ENCODE measurements at places on chromosomes 5 and 9.

- DNase-seq = no peak
Observed at GRCh38 chr5:161311146-161311708, 235.3 kb downstream of the GABRB2 start.

- no peak for DNase-seq
Observed at GRCh38 chr5:135251093-135251492, 147.9 kb downstream of the MACROH2A1 start.

DNA sequence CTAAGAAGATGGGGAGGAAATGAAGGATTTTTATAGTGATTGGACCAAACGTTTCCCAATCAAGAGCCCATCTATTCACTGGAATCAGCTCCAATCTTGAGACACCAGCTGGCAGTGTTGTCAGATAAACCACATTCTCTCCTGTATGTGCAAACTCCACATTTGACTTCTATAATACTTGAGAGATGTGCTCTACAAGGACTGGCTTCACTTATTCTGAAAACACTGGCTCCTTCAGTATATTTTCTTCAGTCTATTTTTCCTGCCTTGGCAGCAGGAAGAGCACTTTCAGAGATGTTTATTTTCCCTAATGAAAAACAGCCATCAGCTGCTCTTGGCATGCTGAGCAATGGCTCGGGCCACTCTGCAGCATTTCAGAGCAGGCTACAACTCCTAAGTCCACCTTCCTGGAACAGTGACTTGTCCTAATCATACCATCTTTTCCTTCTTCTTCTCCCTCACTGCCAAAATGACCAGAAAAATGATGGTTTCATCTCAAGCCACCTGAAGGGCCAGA lies 96.9 kb upstream of the FSTL4 start:
- DNase-seq = no peak

DNA sequence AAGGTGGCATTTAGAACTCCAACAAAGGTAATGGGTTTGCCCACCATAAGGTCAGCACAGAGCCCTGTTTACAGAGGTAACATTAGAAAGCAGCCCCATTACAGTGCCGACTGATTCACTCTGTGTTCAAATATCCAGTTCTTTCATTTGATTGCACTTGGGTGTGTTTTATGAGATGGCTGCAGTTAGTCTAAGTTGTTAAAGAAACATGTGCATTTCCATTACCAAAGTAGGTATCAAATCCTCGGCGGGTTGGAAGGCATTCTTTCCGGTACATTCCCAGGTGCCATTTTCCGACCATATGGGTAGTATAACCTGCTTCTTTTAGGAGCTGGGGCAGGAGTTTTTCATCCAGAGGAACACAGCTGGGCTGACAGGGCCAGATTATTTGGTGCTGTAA lies 16.3 kb downstream of the ARSB start:
- no peak for DNase-seq

- DNase-seq = no peak
Observed at GRCh38 chr9:87683751-87684626, 41.9 kb upstream of the CTSL start.

GRCh38 chr9:133461975-133462374 lies 2.2 kb downstream of the CACFD1 start:
- no peak for DNase-seq

DNA sequence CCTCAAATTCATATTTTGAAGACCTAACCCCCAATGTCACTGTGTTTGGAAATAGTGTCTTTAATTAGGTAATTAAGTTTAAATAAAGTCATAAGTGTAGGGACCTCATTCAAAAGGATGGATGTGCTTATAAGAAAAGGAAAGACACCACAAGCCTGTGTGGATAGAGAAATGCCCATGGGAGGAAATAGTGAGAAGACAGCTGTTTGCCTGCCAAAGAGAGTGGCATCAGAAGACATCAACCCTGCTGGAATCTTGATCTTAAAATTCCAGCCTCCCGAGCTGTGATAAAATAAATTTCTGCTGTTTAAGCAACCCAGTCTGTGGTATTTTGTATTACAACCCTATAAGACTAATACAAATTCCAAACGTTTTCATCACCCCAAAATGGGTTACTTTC lies 1867.9 kb upstream of the NUDT12 start:
- DNase-seq = no peak

DNA sequence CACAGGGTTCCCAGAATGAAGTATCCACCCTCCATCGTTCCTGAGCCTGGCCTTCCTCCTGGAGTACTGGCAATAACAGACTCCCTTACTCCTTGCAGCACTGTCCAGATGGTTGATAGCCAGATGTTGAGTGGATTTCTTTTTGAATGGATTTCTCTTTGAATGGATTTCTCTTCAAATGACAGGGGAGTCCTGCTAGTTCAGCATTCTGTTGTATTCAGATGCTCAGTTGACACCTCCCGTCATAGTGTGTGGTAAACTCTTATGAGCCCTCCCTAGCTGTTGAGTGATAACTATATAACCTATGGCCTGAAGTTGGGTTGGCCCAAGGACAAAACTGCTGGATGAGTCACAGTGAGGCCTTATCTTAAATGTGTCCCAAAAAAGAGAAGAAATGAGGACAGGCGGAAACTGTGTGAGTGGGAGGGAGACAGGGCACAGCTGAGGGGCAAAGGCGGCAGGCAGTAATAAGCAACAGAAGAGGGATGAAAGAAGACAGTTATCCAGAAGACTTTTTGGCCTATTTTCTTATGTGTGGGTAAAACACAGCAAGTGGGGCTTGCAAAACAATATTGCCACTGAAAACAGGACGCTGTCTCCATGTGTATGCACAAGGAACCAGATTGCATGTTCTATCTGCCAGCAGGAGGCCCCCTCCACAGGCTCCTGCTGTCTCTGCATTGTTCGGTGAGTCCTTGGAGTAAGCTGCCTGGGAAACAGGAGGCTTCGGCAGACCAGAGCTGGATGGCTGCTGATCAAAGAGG lies 209.5 kb upstream of the S1PR3 start:
- DNase-seq = no peak

GRCh38 chr9:79043916-79044315 lies 527.8 kb upstream of the TLE4 start:
- no peak for DNase-seq

- no peak for DNase-seq
Observed at GRCh38 chr5:95728494-95729114, 2.5 kb upstream of the RHOBTB3 start.

DNA sequence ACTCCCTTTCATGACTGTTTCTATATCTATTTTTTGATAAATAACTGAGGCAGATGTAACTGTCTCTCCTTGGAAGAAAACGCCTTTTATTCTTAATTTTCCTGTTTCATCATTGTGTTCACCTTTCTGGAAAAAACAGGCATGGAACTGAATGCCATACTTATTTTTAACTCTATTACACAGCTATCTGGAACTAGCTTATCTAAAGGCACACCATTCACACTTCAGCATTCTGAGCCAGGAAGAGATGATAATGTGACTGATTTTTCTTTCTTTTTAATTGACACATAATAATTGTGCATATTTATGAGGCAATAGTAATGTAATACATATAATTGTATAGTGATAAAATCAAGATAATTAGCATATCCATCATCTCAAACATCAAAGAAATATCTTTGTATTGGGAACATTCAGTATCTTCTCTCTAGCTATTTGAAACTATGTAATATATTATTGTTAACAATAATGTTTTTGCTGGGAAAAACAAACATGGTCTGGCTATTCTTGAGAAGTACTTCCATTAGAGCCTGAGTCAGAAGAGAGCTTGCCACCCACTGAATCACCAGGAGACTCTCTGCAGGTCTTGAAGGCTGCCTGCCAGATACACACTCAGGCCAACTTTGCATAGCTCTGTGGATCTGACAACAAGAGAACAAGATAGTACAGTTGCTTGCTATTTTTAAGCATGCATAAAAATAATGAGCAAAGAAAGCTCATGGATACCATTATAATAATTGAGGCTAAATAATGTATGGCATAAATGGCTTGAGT lies 501.0 kb upstream of the EDIL3 start:
- DNase-seq = no peak

- no peak for DNase-seq
Observed at GRCh38 chr5:146920351-146920881, 41.9 kb upstream of the PPP2R2B start.

GRCh38 chr5:93596676-93597490 lies 13.9 kb downstream of the NR2F1 start:
- DNase-seq = no peak

- no peak for DNase-seq
Observed at GRCh38 chr9:107805201-107805600, 315.6 kb upstream of the KLF4 start.

GRCh38 chr5:5359618-5360017 lies 62.9 kb upstream of the ICE1 start:
- no peak for DNase-seq

DNA sequence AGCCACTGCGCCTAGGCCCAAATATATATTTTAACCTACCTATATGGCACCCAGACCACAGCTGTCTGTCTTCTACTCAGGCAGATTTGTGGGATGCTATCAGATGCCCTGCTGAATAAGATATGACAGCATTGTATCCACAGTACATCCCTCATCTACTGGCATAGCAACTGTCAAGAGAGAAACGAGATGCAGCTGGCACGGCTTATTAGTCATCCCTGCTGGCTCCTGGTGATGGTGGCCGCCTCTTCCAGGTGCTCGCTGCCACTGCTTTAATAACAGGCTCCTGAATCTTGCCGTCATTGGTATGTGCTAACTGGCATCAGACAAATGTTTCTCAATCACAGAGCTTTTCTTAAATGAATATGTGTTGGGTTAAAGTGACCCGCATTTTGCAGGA lies 34.0 kb downstream of the B4GALT1 start:
- DNase-seq = no peak

DNA sequence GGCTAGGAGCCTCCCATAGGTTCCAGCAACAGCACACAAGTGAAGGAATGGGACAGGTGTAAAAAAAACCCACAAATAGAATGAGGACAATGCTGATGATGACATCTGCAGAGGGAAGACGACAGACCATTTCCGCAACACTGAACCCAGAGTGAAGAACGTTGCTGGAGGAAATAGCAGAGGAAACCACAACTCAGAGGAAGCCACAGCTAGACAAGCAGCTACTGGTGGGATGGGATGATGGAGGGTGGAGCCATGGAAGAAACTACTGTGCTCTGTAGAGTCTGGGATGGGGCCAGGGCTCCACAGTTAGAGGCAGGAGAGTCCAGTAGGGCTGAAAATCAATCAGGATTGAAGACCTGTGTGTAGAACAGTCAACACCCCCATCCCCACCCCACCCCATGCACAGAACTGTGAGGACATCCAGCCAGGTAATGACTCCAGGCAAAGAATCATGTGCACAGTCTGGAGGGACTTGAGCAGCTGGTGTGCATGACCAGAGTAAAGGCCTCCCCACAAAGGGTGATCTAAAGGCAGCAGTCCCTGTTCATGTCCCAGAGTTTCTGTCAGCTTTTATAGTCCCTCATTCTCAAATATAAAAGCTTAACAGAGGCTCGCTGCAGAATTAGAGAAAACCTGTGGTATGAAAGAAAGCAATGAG lies 65.2 kb upstream of the SPIN1 start:
- no peak for DNase-seq

GRCh38 chr5:181152406-181152805 lies 5.0 kb downstream of the OR2V2 start:
- DNase-seq = no peak

DNA sequence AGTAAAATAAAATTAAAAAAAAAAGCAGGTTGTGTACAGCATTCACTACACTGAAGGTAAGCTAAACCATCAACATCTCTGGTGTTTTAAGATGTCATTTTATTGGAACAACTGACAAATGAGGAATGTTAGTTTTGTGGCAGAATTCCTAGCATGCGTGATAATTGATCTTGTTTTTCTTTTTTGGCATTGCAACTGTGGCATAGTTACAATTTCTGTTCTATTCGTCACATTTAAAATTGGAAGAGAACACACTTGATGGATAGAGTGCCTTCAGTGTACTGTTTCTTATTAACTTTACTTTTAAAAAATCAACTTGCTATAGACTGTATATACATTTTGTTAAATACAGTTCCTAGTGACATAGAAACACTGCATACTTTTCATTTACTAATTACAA lies 43.6 kb upstream of the TNFSF15 start:
- no peak for DNase-seq

DNA sequence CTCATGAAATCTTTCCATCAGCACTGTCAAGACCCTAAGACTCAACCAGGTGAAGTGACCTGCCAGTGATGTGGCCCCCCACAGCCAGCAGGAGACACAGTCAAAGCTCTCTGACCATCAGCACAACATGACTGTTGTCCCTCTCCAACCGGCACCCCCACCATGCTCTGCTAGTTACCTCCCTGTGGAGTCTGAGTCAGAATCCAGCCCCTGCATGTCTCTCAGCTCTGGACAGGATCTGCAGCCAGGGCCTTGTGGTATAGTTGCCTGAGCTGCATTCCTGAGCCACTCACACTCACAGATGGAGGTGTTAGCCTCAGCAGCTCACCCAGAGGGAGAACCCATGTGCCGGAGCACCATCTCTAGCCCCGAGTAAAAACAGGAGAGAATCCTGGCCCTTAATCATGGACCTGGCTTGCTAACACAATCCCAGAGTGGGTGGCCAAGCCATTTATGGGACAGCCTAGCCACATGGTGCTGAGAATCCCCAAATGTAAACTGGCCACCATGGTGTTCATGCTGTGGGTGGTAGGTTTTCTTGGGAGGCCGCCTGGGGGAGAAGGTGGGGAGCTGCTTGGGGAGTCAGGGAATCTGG lies 237.8 kb downstream of the PAPPA start:
- no peak for DNase-seq

DNA sequence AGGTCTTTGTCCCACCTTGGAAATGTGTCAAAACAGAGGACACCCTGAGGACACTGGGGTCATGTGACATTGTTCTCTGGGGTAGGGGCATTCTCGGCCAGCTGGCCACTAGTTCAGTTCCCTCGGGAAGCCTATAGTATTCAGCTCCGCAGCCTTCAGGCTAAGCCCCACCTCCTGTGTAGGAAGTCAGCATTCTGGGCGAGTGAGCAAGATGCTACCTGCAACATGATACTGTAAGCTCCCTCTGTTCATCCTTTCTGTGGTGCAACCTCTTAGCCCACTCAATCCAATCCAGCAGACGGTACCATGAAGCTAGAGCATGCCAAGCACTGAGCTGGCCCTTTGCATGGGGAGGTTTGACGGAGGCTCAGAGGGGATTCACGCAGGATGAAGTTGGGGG lies 5.3 kb downstream of the NTNG2 start:
- no peak for DNase-seq

- DNase-seq = peak; percentile 6
Observed at GRCh38 chr9:124771867-124772679, 962 bp upstream of the NR6A1 start.

DNA sequence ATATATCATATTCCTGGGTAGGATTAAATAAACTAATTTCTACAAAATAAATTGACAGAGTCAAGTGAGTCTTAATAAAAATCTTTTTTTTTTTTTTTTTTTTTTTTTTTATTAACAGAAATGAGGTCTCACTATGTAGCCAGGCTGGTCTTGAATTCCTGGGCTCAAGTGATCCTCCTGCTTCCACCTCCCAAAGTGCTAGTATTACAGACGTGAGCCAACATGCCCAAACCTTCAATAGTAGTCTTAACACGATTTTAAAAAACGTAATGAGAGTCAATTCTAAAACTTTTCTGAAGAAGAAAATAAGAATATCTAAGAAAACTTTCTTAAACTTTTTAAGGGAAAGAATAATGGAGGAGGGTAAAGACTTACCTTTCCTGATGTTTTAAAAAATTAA lies 84.2 kb downstream of the YIPF5 start:
- DNase-seq = no peak
